ENCODE measurements at places on chromosomes 5 and 9.
A peak's percentile ranks its signal among the peaks of the same experiment; 100 is the strongest.

DNA sequence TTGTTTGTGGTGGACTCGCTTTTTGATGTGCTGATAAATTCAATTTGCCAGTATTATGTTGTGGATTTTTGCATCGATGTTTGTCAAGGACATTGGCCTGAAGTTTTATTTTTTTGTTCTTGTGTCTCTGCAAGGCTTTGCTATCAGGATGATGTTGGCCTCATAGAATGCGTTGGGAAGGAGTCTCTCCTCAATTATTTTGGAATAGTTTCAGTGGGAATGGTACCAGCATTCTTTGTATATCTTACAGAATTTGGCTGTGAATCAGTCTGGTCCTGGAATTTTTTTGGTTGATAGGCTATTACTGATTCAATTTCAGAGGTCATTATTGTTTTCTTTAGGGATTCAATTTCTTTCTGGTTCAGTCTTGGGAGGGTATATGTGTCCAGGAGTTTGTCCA, 141.4 kb upstream of the RGS7BP start:
- no peak for DNase-seq

DNA sequence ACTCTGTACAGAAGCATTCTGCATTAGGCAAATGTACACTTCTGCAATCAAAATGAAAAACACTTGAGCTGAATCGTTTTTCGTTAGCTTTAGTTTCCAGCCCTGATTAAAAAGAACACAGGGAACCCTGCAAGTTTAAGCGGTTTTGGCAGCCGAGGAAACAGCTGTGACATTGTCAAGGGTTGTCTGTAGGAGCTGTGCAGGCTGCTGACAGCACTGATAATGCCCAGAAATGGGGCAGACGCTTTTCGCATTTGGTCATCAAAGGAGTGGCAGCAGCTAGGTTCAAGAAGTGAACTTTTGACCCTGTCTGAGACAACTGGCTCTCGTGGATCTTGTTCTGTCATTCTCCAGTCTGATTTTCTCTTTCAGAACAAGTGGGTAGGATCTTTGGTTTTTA, 165.6 kb upstream of the CCDC152 start:
- DNase-seq: no peak

GRCh38 chr5:114581136-114581535, 219.3 kb downstream of the KCNN2 start:
- DNase-seq: no peak

- no peak for DNase-seq
Observed at GRCh38 chr5:35813521-35813920, 43.2 kb upstream of the IL7R start.

- no peak for DNase-seq
Observed at GRCh38 chr5:32051796-32052195, 122.3 kb downstream of the GOLPH3 start.

DNA sequence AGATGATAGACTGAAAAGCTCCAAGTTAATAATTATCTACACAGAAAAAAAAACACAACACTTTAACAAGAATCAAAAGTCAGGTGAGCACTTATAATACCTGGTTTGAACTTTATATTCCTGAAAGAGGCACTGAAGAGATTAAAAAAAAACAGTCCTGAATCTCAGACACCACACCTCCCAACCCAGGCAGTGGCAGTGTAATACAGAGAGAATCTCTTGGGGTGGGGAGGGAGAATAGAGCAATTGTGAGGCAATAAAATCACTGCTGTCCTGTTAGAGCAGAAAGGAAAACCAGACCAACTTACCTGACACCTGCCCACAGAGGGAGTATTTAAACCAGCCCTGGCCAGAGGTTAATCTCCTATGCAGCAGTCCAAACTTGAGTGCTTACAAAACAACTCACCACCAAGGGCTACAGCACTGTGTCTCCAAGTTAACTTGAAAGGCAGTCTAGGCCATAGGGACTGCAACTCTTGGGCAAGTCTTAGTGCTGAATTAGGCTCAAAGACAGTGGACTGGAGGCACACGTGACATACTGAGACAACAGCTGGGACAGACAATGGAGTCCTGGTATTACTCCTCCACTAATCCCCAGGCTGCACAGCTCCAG, 54.2 kb downstream of the SLCO4C1 start:
- no peak for DNase-seq

DNA sequence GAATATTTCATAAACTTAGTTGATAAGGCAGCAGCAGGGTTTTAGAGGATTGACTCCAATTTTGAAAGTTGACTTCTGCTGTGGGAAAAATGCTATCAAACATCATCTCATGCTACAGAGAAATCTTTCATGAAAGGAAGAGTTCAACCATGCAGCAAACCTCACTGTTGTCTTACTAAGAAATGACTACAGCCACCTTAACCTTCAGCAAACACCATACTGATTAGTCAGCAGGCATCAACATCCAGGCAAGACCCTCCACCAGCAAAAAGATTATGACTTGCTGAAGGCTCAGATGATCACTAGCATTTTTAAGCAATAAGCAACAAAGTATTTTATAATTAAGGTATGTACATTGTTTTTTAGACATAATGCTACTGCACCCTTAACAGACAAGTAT, 7.6 kb downstream of the TMEM174 start:
- no peak for DNase-seq

DNA sequence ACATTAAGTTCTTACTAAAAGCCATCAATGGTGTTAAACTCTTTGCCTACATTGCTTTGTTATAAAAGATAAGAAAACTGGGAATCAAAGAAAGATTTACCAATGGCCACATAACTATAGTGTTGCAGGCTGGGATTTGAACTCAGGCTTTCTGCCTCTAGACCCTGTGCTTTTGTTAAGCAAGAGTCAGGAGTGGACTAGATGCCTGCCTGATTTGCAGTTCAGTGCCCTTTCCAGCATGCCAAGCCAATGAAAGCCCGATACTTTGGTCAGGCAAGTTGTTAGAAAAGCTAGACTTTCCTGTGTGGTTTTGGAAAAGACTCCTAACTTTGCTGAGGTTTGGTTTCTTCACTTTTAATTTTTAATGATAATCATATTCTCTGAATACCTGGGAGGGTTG, 21.4 kb upstream of the AGXT2 start:
- no peak for DNase-seq

- DNase-seq: peak; percentile 38
Observed at GRCh38 chr5:94618029-94618492, 343 bp downstream of the KIAA0825 start.

- no peak for DNase-seq
Observed at GRCh38 chr5:89936576-89936975, 473.0 kb downstream of the CETN3 start.

DNA sequence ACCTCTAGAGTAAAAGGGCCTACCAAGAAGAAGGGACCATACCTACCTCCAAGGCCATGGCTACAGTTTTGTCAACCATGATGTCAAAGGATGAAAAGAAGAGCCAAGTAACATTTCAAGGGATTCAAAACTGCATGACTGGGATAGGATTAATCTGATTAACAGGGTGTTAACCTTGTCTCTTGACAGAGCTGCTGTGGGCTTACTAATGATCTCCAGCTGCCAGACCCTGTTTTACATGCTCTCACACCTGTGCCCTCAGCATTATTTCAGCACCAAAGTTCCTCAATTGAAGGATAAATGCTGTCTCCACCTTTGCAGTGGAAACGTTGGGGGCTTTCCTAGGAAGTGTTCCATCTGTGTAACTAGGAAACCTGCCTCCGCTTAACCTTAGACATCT, 78.3 kb downstream of the DMAC1 start:
- DNase-seq: no peak

GRCh38 chr5:150486402-150487198, 21.3 kb upstream of the NDST1 start:
- no peak for DNase-seq

- no peak for DNase-seq
Observed at GRCh38 chr9:18357321-18357720, 116.6 kb upstream of the ADAMTSL1 start.

DNA sequence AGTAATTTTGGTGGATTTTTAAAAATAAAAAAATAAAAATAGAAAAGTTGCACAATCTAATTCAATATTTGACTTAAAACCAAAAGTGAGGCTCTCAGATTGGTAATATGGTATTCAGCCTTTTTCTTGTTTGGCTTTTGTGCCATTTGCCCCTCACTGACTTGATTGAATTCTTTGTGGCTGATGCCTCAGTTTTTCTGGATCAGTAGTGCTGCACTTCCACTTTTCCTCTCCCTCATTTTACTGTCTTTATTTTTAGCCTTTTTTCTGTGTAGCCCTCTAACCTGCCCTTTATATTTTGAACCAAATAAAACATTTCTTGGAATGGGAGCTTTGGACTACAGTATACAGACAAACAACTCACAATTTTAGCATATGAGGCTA, 3.8 kb upstream of the MSMP start:
- no peak for DNase-seq

- DNase-seq: peak; percentile 50
Observed at GRCh38 chr5:150642567-150642927, 2.1 kb downstream of the SYNPO start.

- DNase-seq: no peak
Observed at GRCh38 chr9:108300306-108301287, 555.2 kb downstream of the ACTL7B start.

DNA sequence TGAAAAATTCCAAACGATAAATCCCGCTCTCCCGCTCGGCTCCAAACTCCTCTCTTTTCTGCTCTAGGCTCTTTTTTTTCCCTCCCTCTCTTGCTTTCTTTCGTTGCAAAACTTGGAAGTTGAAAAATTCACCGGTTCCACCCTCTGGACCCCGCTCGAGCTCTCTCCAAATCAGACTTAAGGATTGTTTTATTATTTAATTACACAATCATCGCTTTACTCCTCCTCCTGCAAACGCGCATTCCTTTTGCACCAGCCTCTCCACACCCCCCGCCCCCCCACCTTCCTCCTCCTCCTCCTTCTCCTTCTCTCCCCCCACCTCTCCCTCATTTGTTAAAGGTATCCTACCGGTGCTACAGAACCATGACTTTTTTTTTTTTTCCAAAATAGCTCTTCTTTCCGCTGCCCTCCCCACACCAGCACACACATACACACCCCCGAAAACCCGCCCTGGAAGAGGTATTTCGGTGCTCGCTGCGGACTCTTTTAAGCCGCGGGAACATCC, 535 bp upstream of the NFIB start:
- DNase-seq: peak; percentile 92

DNA sequence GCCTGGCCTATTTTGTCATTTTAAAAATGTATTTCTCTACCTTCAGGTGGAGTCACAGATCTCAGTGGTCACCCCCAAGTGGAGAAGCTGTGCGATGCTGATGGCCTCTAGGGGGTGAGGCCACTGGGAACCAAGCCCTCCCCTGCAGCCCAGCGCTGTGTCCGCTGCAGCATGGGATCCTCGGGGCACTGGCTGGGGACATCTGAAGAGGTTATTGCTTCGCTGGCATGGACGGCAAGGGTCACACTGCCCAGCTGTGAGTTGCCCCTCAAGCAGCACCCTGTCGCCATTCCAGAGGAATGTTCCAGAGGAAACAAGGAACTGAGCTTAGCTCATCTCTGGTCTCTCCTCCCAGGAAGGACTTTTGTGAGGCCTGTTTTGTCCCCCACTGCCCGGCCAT, 119.6 kb upstream of the S1PR3 start:
- no peak for DNase-seq

DNA sequence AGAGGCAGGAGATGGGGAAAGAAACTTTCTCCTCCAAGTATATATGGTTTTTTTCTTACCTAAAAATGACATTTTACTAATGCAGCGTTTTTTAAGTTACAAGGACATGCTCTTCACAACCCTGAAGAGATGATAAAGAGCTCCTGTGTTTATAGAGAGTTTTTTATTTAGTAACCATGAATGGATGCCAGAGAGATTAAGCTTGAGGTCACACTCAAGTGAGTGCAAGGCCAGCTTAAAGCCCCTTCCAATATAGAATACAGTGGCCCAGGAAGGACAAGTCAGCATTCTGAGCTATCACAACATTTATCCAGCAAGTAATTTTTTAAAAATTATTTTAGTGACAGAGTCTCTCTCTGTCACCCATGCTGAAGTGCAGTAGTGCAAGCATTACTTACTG, 6.7 kb upstream of the HAVCR2 start:
- DNase-seq: no peak

DNA sequence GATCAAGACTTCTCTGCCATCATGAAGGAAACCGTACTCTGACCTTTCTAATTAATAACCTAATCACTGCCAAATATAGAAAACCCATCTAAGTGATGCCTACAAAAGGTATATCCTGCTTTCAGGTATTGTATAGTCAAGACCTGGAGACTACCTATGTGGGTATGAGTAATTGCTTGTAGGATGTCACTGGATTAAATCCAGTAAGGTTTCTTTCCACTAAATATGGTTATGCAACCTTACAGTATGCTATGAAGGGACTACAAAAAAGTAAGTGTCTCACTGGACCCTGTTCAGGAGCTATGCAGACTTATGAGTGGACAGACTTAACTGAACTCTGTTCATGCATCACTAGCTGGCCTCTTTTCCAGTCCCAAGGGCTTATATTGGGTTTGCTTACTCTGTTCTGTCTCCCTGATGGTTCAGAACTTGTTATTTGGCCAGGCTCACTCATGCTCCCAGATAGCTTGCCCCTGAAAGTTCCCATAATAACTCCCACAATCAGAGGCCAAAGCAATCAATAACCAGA, 51.1 kb downstream of the PDE6A start:
- no peak for DNase-seq

- no peak for DNase-seq
Observed at GRCh38 chr5:124631874-124632550, 114.4 kb downstream of the ZNF608 start.

DNA sequence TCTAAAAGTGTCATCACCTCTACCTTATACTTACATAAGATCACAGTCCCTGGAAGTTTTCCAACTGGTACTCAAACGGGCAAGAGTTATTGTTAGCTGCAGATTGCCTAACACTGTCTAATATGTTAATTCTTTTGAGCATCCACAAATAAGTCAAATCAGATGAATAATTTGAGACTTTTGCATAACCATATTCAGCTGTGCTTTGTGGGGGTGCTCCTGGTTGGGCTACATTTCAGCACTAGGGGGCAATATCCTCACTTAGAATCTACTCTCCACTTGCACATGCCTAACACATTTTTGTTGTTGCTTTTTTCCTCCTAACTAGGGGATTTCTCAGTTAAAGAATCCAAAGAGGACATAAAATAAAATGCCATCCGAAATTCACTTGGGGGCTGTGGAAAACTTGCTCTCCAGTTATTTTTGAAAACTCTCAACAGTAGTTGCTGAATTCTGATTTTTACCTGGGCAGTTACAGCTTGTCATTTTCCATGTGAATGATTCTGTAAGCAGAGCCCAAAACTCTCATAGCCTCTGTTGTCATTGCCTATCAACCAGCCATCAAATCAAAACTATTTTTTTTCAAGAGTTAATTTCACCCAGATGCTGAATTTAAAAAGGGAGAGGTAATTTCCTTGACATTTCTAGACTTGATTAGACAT, 71.5 kb downstream of the TRIM36 start:
- peak; percentile 44 for DNase-seq

Data from fibroblast of the conjunctiva (primary cell).